ENCODE measurements at places on chromosomes 3 and 15.
A peak's percentile ranks its signal among the peaks of the same experiment; 100 is the strongest.

- DNase-seq = no peak
These were observed 557.9 kb upstream of the ZNF385D start for GRCh38 chr3:22308871-22309270.

DNA sequence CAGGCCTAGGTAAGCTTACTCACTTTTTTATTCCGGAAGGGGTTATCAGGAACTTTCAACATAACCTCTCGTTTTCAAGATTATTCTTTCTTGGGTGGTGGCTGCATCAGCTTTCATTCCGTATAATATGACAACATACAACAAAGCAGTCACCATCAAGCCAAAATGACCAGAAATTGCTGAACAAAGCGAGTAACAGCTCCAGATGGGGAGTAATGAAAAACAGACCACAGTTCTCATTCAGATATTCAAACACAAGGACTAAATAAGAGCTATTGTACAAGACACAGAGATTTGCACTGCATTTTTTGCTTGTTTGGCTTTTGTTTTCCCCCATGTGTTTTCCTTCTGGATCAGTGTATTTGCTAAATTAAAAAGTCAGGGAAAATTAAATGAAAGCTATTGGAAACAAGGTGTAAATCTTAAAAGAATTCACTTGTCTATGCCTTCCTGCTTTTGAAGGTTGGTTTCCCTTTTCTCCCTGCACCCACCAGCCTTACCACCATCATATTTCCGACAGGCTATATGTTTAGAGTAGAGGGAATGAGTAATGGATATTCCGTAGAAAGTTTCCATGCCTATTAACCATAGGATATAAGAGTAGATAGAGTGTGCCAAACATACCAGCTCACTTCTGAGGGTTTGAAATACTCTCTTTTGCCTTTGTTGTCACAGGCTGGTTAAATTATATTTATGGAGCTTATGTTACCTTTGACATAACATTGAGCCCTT lies 213.6 kb downstream of the RBMS3 start:
- DNase-seq = no peak

- no peak for DNase-seq
These were observed 15.9 kb upstream of the ABHD2 start for GRCh38 chr15:89072277-89072869.

DNA sequence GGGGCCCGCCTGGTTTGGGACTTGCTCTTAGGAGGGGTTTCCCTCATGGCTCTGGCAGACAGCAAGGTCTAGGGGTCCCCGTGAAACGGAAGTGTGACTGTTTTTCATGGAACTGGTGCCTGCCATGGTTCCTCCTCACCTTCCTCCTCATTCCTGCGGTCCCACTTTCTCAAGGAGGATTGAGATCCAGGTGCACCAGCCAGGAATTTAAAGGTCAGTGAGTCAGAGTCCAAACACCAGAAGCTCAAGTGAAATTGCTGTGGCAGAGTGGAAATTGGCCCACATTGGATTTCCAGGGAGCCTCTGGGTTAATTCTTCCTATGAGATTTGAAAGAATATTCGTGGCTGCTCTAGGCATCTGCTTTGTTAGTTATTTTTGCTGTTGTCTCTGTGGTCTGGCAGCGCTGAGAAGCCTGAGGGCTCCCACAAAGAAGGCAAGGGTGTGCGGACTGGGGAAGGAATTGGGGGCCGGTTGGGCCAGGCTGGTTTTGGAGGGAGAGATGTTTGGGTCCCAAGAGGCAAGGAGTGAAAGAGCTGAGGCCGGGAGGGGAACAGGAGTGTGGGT lies 60.4 kb upstream of the TNFAIP8L3 start:
- no peak for DNase-seq

- DNase-seq = no peak
These were observed 41.0 kb upstream of the MANF start for GRCh38 chr3:51343918-51344687.

GRCh38 chr15:40150163-40150925 lies 10.5 kb upstream of the BUB1B start:
- no peak for DNase-seq

- DNase-seq = no peak
These were observed 340.7 kb upstream of the WNT5A start for GRCh38 chr3:55827786-55828185.

DNA sequence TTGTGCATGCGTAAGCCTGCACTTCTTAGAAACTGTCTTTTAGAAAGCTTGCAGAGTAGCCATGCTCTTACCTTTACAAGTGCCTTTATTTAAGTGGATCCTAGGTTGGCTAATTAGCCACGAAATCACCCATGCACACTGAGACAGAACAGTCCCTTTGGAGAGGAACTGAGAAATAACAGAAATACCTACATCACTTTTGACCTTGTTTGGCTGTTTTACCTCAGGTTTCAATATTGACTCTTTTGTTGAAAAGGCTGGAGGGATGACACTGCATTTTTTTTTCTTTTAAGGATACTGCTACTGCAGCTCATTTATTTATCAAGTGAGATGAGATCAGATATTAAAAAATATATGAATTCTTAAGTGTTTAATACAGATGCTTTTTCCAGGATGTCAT lies 155.6 kb upstream of the GOLIM4 start:
- DNase-seq = no peak

DNA sequence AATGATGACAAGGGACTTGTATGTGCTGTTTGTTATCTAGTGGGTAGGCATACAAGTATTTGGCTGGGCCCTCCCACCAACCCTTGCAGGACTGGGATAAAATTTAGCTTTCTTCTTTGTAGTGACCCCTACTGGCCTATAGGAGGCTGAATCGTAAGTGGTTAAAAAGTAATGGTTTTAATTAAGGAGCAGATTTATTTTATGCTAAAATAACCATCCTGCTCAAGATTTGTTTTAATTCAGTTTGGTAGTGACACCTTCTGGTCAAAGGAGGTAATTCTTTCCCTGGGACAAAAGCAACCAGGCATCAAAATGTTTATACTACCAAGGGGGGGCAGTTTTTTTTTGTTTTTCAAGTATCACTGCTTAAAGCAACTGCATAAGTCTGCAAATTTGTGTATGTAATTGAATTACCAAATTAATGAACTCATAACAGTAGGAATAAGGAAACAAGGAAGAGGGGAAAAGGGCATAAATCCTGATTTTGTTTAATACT lies 70.7 kb downstream of the TOP2B start:
- DNase-seq = no peak

GRCh38 chr15:88834211-88834812 lies 31.1 kb downstream of the ACAN start:
- no peak for DNase-seq

- DNase-seq = no peak
These were observed 25.7 kb downstream of the RPLP1 start for GRCh38 chr15:69478259-69478781.

DNA sequence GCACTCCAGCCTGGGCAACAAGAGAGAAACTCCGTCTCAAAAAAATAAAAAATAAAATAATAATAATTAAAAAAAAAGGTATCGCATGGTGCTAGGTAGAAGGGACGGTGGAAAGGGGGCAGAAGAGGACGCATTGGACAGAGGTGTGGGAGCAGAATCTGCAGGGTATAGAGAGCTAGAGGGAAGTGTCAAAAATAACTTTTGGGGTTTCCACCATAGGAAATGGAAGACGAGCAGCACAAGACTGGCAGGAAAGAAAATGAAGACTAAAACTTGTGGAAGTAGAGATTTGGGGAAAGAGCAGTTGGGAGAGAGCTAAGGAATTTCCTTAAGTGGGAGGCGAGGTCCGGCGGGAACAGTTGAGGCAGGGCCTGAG lies 585 bp upstream of the MKRN2 start:
- no peak for DNase-seq

GRCh38 chr3:128009952-128010846 lies 42.0 kb upstream of the SEC61A1 start:
- no peak for DNase-seq

DNA sequence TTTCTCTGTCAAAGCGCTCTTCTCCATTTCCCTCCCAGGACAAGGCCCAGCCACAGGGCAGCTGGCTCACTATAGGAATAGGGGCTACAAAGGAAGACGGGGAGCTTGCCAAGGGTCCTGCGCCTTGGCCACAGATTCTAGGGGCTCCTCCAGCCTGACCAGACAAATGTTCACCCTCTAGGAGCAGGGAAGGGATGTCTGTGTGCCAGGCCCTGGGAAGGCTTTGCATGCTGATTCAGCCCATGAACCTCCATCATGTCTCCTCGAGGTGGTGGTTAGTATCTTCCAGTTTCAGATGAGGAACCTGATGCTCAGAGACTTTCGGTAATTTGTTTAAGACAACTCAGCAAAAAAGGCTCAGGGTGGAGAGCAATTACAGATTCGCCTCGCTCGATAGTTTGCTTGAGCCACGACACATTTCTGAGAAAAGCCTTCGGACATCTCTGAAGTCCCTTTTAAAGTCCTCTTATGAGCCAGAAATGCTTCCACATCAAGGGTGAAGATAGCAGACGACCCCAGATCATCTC lies 110.0 kb downstream of the XXYLT1 start:
- no peak for DNase-seq

DNA sequence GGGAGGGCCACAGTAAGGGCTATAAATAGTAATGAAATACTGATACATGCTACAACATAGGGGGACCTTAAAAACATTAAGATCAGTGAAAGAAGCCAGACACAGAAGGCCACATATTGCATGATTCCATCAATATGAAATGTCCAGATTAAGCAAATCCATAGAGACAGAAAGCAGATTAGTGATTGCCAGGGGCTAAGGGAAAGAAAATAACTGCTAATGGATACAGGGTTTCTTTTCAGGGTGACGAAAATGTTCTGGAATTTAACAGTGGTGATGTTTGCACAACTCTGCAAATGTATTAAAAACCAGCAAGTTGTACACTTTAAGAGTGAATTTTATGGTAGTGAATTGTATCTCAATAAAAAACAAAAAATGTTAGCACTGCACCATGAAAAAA lies 37.0 kb downstream of the PIK3R4 start:
- DNase-seq = no peak

DNA sequence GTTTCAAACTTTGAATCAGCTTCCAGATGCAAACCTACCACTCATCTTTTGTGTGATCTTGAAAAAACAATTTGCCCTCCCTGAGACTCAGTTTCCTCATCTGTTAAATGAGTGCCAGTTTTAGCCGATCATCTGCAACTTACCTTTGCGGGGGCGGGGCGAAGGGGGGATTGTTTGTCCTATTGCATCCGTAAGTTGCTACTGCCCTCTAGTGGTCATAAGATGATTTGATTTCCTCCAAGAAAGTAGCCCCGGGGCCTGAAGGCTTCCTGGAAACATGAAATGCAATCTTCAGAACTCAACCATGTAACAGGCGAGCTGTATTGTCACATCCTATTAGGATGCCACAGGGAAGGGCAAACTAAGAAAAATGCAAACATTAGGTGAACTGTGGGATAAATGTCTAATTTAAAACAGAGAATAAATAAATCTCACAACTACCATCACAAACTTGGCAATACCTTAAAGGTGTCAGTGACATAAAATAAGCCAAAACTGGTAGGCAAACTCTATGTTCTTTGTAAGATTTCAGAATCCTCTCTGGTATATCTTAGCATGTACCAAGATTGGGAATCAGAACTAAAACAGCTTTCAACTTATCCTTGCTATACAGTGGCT lies 63.5 kb upstream of the CLDN18 start:
- peak; percentile 47 for DNase-seq

GRCh38 chr15:78067328-78068228 lies 9.9 kb downstream of the TBC1D2B start:
- DNase-seq = no peak

DNA sequence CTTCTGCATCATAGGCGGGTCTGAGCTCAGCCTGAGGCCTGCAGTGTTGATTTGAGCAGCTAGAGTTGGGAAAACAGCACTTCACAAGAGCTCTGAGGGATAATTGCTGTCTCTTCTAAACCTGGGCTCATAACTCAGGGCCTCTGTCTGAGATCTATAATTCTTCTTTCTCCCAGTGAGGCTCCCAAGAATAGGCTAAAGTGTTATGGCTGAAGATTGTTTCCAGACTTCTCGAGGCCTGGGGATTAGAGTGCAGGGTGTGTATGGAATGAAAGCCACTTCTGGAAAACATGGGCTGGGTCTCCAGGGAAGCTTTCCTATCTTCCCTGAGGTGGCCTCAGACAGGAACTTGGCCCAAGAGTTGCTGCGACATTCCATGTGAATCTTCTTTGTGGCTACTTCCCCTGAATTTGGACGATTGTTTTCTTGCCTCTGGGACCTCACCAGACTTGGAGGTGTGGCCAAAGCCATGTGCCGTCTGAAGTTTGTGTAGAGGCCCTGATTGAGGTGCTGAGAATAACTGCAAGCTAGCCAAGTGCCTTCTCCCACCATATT lies 26.5 kb downstream of the MTMR14 start:
- DNase-seq = no peak

DNA sequence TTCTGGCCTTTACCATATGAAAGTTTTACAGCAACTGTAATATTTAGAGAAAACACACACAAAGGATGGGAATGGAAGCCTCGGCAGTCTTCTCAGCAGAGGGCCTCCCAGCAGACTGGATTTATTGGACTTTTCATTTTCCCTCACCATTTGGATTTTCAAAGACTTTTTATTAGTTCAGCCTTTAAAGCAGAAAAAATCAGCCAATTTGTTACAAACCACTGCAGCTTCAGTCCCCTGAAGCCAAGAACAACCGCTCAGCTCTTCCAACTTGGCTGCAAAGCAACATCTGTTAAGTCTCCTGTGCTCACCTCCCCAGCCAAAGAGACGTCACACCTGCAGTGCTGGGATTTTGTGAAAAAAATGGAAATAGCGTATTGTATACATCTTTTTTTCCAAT lies 120.8 kb downstream of the GMPS start:
- DNase-seq = no peak

DNA sequence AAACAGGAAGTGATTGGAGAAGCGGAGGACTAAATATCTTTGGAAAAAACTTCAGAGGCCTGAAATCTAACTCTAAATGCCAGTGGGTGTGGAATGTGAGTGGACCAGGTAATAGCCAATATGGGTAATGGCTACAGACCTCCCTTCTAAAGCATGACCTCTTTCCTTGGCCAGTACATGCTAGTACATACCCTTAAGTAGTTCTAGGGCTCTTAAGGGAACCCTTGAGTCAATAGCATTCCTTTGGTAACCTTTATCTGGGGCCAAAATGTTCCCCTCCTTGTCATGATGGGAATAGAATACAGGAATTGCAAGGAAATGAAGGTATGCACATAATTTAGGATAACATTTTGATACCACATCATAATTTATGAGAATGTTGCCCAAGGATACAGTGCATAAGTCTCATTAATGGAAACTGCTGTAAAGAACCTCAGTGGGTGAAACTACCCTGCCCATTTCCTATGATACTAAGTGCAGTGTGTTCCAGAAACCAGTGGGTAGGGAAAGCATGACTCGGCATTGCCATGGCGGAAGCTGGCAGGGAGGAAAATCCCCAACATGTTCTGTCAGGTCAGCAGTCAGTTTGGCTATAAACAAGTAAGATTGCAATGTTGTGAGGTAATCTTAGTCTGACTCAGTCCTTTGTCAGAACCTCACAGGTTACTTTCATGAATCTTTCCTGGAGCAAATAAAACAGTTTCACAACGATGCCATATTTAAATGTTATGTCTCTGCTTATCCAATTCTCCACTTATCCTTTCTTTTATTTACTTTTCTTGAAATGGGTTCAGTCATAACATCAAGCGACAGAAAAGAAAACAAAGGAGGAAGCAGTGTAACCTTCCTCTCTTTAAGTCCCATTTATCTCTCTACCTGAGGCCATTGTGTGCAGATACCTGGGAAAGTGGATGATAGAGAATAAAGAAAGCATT lies 23.5 kb upstream of the RAP2B start:
- DNase-seq = no peak

GRCh38 chr3:178802259-178802658 lies 266.0 kb downstream of the KCNMB2 start:
- no peak for DNase-seq

- DNase-seq = no peak
These were observed 81.8 kb downstream of the IL20RB start for GRCh38 chr3:137039570-137039969.

GRCh38 chr3:76500746-76501275 lies 539.1 kb upstream of the ROBO2 start:
- DNase-seq = no peak
